NCI-H1105 treated with DMSO at 0.1 percent for 48 hours (cell line): ENCODE measurements at places on chromosomes 3 and 15.

- no peak for DNase-seq
Observed at GRCh38 chr3:114308377-114308776, 14.5 kb downstream of the TIGIT start.

DNA sequence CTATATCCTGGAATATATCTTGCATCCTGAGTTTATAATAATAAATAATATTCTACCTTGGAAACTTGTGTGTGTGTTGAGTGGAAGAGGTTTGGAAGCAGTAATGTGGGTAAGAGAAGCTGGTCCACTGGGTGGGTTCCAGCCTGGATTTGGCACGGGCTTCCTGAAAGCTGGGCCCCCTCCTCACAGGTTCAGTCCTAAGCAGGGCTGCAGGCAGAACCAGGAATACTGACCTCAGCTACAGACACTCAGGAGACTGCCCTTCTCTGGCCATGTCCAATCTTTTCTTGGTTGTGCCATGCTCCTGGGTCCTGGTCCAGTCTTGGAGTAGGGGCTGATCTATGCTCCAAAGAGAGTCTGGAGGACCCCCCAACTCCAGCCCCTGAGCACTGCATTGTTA, 4.5 kb downstream of the MYD88 start:
- DNase-seq, result no peak

DNA sequence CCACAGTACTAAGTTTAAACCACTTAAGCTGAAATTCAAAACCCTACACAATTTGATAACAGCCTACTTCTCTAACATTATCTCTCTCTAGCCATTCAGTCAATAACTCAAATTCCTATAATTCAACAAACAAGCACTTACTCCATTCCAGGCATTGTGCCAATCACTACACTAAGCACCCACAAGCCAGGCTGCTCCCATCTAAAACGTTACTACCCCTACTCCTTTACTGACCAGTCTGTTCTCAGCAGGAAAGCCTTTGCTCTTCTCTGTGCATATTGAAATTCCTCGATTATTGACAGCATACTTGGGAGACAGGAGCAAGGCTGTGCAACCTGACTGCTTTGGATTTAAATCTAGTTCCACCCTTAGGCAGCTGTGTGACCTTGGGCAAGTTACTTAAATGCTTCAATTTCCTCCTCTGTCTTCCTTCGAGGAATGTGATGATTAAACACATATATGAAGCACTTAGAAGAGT, 177.2 kb upstream of the THBS1 start:
- peak; percentile 82 for DNase-seq

- DNase-seq, result no peak
Observed at GRCh38 chr15:65920825-65921309, 51.6 kb downstream of the RAB11A start.

DNA sequence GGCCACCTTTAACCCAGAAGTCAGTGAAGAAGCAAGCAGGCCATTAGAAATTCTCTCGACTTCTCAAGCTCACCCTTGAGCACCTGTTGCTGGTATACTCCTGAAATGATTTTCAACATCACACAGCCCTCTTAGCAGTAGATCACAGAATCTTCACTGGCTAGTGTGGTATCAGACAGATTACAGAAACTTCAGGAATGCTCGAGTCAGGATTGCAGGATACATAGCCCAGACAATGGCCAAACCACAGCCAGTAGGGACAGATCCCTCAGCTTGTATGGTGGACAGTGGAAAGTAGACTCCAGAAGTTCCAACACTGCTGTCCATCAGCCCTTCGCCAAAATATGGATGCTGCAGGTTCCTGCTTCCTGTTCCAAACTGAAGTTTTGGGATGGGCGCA, 4.5 kb upstream of the KLHL40 start:
- no peak for DNase-seq

DNA sequence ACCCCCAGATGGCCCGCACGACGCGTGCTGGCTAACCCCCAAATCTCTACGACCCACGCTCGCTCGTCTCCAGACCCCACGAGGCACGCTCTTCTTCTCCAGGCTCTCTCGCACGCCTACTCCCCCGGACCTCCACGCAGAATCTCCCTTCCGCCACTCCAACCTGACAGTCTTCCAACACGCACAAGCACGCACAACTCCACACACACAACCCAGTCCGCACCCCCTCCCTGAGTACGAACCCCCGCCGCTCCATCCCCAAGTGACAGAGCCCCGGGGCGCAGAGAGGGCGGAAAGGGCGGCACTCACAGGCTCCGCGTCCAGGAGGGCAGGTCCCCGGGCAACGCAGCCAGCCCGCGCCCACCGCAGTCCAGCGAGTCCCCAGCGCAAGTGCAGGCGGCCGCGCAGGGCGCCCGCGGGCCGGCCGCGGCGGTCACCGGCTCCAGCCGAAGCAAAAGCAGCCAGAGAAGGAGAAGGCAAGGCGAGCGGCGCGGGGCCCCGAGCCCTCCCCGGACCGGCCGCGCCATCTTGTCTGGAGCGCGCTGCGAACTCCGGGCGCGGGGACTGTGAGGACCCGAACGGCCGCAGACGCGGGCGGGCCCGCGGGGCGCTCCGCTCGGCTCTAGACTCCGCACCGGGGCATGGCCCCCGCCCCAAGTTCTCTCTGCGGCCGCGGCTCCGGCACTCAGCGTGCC, 794 bp downstream of the LRIG1 start:
- peak; percentile 7 for DNase-seq

GRCh38 chr3:48858709-48859108, 11.0 kb upstream of the PRKAR2A start:
- no peak for DNase-seq

DNA sequence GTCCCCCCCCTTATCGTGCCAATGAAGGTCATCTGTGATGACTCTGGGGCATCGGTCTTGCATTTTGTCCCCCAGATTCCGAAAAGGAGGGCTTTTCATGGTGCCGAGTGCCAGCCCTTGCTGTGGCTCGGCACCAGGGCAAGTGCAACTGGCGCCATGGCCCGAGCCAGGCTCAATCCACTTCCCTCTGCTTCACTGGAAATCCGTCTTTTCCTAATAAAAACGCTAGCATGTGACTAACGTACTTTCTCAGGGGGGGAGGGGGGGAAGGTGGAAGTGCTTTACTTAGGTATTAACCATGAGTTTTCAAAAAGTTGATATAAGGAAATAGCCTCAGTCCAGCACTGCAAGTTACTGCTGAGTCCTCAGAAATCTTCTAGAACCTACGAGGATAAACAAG, 20.5 kb downstream of the TRPM1 start:
- DNase-seq, result no peak

GRCh38 chr3:30474371-30474770, 132.0 kb upstream of the TGFBR2 start:
- no peak for DNase-seq

GRCh38 chr3:190514413-190515153, 698 bp downstream of the IL1RAP start:
- peak; percentile 11 for DNase-seq
